Left kidney (tissue), 8 donors: ENCODE measurements at places on chromosomes 12 and 14. TPM values are rescaled to one million over a fixed set of nuclear protein-coding genes. Genes with fewer than 3 reads are reported as not detected.

Gene RPGRIP1
- 0.58 TPM for polyA plus RNA-seq

Gene MTA1
- polyA plus RNA-seq = 117 TPM

DNA sequence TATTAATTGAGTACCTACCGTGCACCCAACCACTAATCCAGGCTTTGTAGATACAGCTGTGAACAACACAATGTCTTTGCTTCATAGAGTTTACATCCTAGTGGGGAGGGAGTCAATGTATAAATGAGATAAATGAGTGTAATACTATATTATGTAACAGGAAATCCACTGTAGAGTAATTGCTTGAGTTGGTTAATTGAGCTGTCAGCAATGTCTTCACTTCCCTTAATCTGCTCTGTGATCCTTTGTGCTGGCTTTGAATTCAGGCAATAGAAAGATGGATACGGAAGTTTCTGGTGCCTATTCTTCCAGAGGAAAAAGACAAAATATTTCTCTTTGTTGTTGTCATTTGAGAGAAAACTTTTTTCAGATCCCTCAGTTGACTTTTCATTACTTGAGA is 104.0 kb upstream of the SLC16A7 start:
- DNase-seq = no peak

- DNase-seq = no peak
Measured at GRCh38 chr14:103508521-103509329, 13.9 kb downstream of the CKB start.

DNA sequence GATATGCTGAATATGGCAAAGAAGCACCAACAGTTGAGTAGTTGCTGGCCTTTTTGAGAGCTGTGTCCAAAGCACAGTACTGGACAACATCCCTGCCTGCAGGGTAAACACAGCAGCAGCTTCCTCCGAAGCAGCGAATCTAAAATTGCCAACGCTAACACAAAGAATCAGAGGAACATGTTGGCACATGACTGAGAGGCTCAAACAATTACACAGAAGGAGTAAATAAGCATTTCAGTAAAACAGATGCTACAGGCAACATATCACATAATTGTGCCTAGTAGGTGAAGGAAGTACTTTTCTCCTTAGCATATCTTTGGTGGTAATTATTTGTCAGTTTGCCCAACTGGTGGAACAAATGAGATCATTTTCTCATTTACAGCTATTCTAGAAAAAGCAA is 52.1 kb downstream of the KICS2 start:
- no peak for DNase-seq

DNA sequence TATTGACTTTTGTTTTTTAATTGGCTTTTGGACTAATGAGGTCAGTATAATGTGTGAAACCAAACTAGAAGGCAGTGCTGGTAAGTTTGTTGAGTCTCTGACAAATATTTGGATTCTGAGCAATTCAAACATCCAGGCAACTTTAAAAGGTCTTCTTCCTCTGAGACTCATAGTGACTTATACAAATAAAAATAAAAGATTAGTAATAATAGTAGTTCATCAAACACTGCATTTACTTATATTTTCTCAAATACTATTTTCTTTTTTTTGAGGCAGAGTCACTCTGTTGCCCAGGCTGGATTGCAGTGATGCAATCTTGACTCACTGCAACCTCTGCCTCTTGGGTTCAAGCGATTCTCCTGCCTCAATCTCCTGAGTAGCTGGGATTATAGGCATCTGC is 337.9 kb downstream of the DAD1 start:
- no peak for DNase-seq

DNA sequence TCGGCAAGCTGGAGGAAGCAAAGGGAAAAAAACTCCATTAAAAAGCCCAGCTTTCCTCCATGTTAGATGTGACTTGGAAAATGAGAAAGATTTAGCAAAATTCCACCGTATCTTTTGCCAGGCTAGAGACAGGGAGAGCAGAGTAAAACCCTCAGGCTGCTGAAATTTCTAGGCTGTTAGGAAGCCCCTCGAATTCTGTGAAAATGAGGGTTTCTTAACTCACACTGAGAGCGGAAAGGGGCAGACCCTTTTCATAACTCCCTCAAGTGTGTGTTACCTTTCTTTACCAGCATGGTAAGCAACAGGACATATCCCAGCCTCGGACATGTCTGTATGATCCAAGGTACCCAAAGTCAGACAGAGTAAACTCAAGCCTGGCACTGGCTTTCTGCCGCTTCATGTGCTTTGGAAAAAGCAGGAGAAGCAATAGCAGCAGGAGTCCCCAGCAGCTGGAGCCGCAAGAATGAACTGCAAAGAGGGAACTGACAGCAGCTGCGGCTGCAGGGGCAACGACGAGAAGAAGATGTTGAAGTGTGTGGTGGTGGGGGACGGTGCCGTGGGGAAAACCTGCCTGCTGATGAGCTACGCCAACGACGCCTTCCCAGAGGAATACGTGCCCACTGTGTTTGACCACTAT is at the start of gene RHOJ:
Gene RHOJ, plus strand, starts transcription at position 37 of the 637 bp plus-strand sequence. Its CDS starts 427 bp downstream, at position 464.
- peak; percentile 50 for DNase-seq

GRCh38 chr12:31318657-31319269 is 7.2 kb downstream of the SINHCAF start:
- DNase-seq = no peak

DNA sequence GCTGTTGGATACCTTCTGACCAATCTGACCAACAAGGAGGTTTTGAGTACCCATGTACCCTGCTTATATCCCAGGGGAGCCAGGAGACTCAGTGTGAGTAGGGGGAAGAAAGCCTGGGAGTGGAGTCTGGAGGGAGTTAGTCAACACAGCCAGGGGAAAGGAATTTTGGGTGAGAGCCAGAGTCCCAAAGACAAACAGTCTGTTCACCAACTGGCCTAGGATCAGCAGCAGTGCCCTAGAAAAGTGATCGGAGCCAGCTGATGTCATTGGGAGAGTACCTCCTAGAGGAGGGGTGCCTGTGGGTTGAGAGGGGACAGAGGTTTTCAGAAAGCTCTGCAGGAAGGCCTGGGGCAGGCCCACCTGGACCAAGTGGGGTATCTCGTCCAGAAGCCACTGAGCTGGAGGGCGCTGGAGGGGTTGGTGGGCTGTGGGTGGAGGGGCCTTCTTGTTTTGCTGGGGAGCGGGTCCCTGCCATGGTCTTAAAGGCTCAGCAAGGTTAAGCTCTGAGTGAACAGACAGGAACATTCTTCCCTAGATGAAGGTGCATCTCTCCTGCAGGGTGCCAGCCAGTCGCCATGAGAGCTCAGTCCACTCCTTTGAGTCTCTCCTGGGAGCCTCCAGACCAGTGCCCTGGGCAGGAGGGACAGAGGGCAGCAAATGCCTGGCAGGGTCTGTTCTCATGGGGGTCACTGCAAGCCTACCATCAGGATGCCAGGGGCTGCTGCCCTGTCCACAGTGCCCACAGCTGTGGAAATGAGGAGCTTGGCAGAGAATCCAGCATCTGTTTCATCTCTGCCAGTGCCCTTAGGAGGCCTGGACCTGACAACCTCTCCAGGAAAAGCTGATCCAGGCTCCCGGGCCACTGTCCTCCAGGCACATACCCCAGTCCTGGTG is 63.6 kb downstream of the CHGA start:
- DNase-seq = no peak

DNA sequence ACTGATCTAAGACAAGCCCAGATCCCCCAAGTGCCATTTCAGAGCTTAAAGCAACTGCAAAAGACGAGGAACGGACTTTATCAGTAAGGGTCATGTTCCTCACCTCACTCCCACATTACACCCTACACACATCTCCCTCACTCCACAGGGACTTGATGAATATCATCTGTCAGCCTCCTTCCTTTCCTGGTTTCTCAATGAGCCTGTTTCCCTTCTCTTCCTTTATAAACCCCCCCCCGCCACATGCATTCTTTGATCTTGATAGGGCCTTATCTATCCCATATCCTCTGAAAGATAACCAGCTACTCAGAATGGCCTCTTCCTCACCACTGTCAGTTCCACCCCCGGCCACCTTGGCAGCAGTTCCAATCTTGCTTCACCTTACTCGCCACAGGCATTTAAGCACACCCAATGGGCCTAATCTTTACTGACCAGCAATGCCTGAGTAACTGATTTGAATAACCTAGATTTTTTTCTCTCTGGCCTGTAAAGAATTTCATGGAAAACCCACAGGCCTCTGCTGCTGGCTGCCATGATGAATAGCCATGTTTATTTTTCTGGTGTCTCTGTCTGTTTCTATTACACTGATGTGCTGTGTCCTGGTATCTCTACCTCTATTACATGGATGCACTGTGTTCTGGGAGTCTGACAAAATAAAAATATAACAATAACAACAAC is 138.7 kb downstream of the PHLDA1 start:
- DNase-seq = no peak
